NCI-H1105 treated with DMSO at 0.1 percent for 48 hours (cell line): ENCODE measurements at places on chromosomes 5 and 9.

DNA sequence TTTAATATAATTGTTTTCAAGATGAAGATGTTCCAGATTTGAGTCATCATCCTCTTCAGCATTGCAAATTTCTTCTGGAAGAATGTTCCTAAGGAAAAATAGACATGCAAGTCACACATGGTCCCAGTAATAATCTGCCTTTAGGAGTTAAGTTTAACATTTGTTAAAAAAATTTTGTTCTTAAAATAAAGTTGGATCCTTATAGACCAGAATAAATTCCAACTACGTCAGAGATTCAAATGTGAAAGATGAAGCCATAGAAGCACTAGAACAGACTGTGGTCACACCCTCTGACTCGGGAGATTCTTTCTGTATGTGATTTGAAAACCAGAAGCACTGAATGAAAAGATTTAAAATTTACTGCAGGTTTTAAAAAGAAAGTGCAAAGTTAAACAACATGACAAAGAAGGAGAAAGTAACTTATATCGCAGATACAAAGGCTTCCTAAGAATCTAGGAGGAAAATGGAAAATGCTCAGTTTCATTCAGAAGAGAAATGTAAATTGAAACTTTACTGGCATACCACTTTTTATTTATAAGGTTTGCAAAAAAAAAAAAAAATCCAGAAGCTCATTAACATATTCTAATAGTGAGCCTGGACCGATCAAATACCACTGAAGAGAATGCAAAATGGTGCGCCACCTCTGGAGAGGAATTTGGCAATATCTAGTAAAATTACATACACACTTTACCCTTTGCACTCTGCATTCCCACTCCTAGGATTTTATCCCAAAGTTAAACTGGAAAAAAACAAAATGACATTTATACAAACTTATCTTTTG, 14.3 kb upstream of the ASPN start:
- no peak for DNase-seq

GRCh38 chr9:35683323-35683722, 6.4 kb downstream of the TPM2 start:
- DNase-seq = no peak

- peak; percentile 8 for DNase-seq
These were observed 8.4 kb downstream of the TGFBI start for GRCh38 chr5:136037001-136037705.

DNA sequence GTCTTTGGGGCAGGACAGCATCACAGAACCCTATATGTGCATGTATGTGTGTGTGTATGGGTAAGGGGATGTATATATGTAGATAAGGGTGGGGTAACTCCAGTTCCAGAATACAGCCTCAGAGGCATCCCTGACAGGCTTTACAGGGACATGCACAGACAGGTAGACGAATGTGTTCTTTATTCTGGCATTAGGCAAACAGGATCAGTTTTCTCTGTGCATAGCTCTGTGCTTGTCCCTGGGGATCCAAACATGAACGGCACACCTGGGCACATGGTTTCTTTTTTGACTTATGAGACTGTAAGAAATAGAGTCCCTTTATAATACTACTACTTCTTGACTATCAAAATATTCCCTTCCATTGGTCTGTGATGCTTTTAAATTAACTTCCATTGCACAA, 120.6 kb downstream of the TRIO start:
- DNase-seq = peak; percentile 83

DNA sequence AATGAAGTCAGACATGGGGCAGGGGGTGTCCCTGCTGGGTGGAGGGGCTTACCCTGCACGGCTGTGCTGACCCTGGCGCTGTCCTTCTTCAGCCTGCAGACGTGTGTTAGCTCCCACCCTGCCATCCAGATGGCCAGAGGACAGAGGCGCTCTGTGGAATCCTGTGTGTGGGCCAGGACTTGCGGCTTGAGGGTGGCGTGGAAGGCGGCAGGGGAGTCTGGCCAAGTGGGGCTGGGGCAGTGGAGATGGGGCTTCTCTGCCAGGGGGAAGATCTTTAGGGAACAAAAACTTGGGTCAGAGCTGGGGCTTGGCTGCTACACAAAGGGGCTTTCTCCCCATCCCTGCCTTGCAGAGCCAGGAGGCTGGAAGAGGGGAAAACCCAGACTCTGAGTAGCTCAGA, 46.5 kb upstream of the SYNPO start:
- no peak for DNase-seq

GRCh38 chr5:160390787-160391696, 8.8 kb downstream of the FAM200C start:
- DNase-seq = no peak

- no peak for DNase-seq
These were observed 58.9 kb downstream of the DAP start for GRCh38 chr5:10702040-10702629.

- DNase-seq = no peak
These were observed 45.0 kb downstream of the SLC6A7 start for GRCh38 chr5:150234576-150235499.

DNA sequence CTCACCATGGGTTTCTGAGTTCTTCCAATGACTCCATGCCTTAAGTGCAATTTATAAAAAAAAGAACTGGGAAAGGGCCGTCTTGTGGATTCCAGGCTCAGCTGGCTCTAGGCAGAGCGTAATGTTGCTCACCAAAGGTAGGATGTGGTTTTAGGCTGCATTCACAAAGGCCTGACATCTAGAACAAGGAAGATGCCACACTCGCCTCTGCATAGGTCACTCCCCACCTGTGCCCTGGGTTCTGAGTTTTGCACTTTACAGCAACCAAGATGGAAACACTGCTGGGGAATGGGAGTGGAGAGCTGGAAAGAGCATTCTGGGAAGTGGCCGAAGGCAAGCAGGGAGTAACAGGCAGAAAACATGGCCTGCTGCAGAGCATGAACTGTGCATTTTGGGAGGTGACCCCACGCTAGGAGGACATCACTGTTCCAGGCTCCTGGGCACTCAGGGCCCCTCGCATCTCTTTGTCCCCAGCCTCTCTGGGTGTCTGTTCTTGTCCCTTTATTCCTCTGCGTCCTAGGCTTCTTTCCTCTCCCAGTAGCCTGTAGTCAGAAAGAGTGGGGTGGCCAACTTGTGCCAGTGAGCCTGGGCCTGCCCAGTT, 12.3 kb downstream of the FCN2 start:
- DNase-seq = no peak

DNA sequence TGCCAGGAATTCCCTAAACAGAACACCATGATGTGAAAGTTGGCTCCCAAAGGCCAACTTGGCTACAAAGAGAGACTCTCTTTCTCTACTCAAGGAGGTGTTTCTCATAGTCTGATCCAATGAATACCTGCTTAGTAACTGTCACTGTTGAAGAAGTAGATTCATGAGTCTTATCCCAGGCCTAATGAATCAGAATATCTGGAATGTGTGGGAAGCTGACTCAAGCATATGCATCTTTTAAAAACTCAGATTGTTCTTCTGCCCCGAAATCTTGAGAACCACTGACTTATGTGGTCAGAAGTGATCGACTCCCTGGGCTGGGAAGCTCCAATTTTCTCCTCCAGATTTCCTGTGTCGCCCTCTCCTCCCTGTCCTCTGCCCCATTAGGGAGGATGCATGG, 345.6 kb downstream of the PLK2 start:
- no peak for DNase-seq

- peak; percentile 43 for DNase-seq
These were observed 65.5 kb upstream of the HSPB3 start for GRCh38 chr5:54390015-54390414.

- no peak for DNase-seq
These were observed 60.2 kb downstream of the DCP2 start for GRCh38 chr5:113036826-113037225.

GRCh38 chr9:74610523-74611061, 113.5 kb downstream of the RORB start:
- no peak for DNase-seq

DNA sequence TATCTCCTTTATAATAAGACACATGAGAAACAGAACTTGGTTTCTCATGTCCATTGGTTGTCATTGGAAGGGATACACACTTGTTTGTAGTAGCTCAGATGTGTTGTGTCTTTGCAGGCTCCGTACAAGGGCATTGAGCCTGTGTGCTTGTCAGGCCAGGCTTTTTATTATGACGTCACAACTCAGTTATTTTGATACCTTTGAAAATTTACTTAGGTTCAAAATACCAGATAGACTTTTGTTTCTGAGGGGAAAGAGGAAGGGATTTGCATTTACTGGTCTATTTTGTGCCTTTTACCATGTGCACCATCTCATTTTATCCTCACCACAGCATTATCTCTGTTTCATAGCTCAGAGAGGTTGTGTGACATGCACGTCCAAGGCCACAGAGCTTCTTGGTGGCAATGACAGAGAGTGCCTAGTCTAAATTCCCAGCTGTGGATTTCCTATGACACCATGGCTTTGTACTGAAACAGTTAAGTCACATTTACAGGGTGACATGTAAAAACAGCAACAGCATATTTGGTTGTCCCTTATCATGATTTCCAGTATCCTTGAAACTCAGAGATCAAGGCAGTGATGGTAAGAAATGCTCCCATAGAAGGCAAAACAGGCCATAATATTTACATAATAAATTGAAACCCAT, 268.7 kb downstream of the AOPEP start:
- no peak for DNase-seq

DNA sequence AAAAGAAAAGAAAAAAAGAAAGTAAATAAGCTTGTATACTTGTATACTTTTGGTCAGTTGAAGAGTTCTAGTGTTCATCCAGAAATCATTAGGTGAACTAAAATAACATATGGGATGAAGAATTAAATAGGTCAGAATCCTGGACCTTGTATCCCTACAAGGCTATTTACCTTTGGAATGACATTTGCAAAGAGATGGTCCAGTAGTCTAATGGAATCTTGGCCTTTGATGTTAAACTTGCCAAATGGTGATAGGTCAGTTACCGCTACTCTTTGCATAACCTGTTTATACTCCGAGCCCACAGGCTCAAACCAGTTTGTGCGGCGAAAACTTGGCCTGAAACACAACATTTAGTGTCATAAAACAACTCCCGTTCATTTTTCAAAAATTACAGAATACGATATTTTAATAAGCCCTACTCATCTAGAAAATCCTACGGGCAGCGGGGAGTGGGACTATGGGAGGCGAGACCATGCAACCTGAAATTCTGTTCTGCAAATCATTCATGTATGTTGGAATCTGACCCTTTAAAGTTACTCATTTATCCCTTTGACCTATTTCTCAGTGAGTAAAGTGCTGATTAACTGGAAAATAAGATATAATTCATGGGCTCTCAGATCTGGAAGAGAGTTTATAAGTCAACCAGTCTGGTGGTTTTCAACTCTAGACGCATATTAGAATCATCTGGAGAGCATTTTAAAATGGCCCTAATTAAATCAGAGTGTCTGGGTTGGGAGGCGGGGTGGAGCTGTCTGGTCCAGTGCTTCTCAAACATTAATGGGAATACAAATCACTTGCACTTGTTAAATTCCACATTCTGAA, 38.6 kb downstream of the DMGDH start:
- DNase-seq = no peak
